ENCODE measurements at places on chromosomes 5 and 9.

- no peak for DNase-seq
These were observed 46.7 kb downstream of the SHB start for GRCh38 chr9:38022203-38022895.

GRCh38 chr9:123225374-123225813 lies 43.0 kb downstream of the STRBP start:
- no peak for DNase-seq

DNA sequence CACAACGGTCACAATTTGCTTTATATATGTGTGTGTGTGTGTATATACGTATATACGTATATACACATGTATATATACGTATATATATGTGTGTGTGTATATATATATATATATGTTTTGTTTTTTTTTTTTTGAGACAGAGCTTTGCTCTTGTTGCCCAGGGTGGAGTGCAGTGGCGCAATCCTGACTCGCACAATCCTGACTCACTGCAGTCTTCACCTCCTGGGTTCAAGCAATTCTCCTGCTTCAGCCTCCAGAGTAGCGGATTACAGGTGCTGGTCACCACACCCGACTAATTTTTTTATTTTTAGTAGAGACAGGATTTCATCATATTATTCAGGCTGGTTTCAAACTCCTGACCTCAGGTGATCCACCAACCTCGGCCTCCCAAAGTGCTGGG lies 3.1 kb downstream of the RNF38 start:
- no peak for DNase-seq

DNA sequence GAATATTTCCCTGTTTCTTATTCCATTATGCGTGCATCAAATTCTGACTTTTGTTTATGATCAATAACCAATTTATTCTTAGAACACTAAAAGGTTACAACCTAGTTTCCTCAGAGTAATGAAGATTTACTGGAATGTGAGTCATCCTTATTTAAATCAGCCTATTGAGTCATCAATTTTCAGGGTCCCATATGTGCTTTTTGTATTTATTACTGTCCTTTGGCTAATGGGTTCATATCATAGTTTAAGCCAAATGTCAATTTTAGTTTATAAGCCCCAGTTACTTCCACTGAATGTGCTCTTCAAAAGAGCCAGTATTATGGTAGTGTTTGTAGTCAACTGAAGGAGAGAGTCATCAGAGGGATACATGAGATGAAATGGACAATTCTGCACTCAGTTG lies 359.2 kb downstream of the PRR16 start:
- no peak for DNase-seq

DNA sequence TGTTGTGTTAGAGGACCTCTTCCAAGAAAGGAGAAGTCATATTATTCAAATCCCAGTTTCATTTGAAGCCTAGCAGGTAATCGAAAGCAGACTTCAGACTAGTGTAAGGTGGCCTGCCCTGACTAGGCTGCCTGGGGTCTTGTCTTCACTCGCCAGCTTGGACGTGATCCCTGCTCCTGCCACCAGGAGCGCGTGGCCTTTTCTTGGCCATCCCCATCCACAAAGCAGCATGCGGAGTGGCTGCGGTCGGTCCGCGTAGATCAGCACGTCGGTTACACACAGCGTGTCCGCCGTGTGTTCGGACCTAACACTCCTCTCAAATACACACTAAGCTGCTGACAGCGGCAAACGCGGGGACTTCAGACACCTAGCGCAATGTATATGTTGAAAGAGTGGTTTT lies 37.3 kb downstream of the CFAP77 start:
- no peak for DNase-seq

GRCh38 chr5:172493906-172494305 lies 39.6 kb upstream of the SH3PXD2B start:
- DNase-seq: no peak

GRCh38 chr9:91773156-91773555 lies 176.9 kb downstream of the ROR2 start:
- no peak for DNase-seq

DNA sequence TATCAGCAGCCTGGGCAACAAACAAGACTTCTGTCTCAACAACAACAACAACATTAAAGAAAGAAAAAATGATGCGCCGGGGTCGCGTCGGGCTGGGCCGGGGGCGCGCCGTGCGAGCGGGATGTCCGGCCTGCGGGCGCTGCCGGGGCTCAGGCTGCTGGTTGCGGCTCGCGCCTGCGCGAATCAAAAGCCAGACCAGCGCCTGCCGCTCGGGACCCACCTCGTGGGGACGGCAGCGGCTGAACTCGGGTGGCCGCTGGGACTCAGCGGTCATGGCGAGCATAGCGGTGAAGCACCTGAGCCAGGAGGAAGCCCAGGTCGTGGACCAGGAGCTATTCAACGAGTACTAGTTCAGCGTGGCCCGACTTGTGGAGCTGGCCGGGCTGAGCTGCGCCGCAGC lies 11.9 kb upstream of the NHP2 start:
- no peak for DNase-seq

DNA sequence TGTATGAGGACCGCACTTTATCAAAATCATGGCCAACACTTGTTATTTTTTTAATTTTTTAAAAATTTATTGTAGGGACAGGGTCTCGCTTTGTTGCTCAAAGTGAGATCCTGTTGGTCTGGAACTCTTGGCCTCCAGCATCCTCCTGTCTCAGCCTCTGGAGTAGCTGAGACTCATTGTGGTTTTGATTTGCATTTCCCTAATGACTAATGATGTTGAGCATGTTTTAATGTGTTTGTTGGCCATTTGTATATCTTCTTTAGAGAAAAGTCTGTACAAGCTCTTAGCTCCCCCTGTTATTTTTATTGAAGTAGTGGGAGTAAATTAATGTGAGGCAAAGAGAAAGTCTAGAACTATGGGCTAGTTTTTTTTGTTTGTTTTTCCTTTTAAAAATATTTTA lies 1.6 kb upstream of the RPS6 start:
- no peak for DNase-seq

DNA sequence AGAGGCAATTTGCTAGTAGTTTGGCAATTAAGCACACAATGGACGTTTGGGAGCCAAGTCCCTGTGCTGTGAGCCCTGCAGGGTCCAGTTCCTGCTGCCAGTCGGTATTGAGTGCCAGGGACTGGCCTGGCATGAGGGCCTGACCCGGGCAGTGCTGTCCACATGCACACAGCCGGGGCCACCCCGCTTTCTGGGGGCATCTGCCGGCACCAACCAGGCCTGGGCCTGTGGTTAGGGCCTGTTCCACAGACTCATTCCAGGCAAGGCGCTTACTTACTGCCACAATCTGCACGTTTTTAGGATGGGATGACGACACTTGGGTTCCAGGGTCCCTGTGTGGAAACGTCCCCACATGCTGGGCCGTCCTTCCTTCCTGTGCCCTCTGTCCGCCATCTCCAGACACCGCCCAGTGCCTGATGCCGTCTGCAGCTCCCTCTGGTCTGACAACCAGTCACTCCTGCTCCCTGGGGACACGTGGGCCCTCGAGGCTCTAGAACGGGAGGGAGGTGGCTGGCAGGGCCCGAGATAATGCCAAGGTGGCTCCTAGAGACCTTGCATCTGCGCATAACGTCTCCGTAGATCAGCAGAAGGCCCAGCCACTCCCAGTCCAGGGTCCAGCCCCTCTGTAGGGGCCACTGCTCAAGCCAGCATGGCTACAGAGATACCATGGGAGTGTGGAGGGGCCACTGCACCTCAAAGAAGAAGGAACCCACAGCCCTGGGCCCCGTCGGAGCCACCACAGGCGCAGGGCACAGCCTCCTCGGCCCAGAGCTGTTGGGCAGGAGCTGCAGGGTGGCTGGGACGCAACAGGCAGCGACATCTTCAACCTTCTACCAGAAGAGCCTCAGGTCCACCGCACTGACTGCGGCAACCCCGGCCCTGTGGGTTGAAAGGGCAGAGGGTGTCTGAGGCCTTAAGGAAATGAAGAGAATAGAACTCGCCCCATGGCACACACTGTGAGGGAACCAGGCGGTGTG lies 24.7 kb downstream of the SLC9A3 start:
- no peak for DNase-seq

Measured in HS-27A (cell line).